ENCODE measurements at places on chromosomes 1 and 21.

GRCh38 chr1:178571807-178572206 lies 58.9 kb downstream of the TEX35 start:
- no peak for DNase-seq

DNA sequence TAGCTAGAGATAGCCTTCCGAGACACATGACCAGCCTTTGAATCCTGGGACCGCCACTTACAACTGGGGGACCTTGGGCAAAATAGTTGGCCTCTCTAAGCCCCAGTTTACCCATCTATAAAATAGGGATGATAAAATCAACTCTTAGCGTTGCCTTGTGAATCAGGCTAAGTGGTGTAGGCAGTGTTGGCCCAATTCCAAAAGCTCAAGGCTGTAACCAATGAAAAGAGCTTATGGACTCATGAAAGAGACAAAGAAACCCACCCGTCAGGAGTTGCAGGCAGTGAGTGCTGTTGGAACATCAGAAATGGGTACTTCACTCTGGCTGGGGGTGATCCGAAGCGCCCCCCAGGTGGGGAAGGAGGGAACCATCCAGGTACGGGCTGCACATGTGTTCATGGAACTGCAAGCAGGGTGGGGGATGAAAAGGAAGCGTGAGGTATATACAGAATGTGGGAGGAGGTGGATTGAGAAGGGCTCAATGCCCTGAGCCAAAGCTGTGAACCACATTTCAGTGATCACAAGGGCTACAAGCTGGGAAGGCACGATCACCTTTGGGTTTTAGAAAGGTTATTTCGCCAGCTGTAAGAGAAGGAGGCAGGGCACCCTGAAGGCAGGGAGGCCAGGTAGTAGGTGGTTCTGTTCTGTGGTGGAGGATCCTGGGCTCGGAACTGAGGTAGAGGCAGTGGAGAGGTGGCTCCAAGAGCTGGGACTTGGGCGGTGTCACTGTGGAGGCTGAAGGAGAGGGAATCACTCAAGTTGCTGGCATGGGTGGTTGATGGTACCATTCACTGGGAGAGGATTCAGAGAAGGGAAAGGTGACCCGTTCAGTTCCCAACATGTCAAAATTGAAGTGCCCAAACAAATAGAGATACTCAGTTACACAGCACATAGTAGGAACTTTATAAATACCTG lies 11.4 kb upstream of the KIAA1614 start:
- no peak for DNase-seq

GRCh38 chr1:96707023-96707422 lies 14.6 kb upstream of the PTBP2 start:
- DNase-seq = no peak

DNA sequence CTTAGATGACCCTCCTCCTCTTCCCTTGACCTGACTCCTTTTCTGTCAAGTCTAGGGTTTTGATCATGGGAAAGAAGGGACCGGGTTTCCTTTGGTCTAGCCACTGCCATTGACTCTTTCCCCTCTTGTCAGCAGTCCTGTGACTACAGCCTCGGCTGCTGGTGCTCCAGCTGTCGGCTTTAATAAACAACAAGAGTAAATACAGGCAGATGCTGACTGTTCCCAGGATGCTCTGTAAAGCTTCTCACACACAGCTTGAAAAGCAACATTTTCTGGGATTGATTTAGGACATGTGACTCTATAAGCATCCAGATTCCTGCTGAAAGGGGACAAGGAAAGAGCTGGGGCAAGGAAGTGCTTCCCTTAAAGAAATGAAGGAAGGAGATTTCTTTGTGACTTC lies 53.5 kb upstream of the CTTNBP2NL start:
- DNase-seq = no peak

GRCh38 chr1:233505130-233505529 lies 108.8 kb upstream of the KCNK1 start:
- no peak for DNase-seq

DNA sequence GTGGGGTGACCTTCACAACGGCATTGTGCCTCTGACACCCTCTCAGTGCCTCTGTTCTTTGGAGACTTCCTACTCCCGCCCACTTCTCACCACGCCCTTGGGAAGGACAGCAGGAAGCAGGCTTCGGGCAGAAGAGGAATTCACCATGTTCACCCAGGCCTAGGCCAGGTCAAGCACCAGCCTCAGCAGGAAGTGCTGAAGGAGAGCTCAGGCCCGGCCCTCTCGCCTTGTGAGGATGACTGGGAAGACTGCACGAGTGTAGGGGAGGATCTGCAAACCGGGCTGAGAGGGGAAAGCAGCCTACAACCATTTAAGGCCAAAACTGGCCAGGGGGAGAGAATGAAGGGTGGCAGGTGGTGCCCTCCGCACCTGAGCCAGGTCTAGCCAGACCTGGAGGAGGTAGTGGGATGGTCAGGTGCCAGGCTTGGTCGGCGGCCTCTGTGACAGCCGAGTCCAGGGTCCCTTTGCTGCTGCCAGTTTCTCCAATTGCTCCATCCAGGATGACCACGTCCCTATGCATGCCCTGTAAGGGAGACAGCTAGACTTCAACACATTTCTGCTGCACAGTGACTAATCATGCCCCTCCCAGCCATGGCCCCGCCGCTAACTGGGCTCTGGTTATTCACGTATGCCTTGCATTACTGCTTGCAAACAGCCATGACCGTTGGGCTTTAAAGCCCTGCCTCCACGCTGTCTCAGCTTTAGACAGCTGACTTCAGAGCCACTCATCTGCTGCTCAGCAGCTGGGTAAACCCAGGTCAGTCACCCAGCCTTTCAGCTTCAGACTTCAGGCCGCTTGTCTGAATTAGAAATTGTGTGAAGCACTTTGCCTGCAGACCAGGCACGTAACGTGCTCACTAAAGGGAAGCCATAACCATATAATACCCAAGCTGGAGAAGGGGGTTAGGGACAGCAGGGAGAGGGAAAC lies 8.9 kb downstream of the MRTO4 start:
- DNase-seq = no peak

- DNase-seq = no peak
Observed at GRCh38 chr1:39977202-39977601, 22.3 kb downstream of the MFSD2A start.

DNA sequence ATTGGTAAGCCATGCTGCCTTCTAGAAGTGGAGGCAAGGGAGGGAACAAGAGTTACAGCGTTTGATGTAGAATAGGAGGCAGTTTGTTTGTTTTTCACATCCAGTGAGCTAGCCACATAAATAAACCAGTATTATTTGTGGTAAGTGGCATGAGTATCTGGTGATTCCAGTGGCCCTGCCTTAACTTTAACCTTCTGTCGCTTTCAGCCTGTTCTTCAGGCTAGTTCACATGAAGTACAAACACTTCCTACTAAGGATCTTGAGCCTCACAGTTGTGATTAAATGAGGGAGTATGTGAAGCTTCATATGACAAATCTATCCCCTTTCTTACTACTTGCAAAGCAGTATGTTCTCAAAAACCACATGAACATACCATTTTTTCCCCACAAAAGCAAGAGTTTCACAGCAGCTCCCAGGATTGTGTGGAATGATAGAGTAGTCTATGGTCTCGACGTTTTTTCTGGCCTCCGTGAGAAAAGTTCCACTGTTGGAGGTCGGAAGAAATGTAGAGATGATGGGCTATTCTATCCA lies 59.5 kb downstream of the PHACTR4 start:
- DNase-seq = no peak

DNA sequence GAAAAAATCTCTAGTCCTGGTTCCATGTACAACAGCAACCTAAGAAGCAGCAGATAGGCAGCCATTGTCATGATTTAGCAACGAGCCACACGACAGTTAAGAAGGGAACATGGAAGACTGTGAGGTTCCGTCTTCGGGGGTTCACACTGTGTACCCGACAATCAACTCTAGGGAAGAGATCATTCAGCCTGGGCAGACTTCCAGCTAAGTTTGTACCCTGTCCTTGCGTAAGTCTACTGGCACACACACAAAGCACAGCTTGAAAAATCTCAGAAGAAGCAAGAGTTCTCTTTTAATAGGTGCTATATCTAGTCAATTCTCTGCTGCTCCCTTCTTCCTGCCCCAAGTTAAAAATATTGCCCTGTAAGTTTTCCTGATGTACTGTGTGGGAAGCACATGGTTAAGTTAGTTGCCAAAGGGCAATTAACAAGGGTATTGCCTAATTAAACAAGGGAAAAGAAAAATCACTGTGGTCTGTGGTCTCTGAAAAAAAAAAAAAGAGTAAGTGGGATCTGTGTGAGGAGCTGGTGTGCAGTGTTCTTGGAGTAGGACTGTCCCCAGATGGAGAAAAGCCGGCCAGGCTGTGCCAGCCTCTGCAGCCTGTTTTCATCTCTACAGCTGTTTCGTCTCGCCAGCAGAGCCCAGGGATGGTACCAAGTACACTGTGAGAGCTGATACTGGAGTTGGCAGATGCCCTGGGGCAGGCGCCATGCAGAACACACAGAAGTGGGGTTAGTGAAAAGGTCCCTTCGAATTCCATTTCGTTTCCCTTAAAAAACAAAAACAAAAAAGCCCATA lies 6.4 kb upstream of the MYBPHL start:
- DNase-seq = no peak

DNA sequence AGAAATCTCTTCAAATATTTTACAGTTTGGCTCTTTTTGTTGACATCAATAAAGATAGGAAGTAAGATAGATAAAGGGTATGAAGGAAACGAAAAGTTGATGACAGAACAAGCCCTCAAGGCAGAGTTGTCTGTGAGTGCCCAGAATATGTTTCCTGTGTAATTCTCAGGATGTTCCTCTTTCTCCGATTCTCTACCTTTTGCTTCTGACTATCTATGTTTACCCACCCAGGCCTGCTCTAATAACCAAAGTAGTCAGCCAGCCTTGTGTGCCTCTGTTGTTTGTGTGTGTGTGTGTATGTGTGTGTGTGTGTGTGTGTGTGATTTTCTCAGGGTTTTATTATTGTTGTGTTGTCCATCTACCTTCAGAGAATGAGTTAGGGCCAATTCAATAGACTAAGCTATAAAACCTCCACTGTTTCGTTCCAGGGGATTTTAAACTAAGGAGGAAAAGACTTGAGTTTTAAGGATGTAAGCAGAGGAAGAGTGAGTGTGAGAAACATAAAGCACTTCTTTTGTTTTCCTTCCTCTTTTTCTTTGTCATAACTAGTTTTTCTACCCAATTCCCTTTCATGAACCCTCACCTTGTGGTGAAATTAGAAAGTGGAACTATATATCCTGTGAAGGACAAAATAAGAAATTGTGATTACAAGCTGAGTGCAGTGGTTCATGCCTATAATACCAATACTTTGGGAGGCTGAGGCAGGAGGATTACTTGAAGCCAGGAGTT lies 627.4 kb upstream of the NR5A2 start:
- DNase-seq = no peak

DNA sequence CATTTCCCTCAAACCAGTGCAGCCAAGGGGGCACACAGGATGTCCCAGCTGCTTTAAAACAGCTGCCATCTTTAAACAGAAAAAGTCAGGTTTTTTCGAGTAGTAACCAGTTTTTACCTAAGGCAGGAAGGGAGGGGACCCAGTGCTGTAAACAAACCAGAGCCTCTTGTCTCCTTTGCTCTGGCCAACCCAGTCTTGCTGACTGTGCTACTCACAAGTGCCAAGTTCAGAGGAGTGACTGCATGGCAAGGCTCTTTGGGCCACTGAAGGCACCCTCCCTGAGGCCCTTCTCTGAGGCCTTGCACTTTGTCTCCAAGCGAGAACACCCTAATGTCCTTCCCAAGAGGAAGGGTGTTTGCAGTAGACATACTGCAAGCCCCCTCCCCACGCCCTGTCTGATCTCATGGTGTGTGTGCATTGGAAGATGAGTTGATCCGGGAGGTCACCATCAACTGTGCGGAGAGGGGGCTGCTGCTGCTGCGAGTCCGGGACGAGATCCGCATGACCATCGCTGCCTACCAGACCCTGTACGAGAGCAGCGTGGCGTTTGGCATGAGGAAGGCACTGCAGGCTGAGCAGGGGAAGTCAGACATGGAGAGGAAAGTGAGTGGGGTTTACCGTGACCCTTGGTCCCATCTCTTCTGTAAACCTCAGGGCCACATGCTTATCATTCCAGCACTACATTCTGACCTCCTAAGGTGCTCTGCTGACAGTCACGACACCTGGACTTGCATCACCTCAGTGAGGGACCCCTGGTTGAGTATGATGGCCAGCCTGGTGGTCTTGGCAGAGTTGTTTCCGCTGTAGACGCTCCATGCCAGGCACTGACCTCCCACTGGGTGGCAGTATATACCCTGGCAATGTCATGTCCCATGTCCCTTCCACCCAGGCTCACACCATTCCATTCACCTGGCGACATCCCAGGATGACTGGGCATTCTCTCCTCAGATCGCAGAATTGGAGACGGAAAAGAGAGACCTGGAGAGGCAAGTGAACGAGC lies 4.7 kb downstream of the DNALI1 start:
- peak; percentile 52 for DNase-seq

DNA sequence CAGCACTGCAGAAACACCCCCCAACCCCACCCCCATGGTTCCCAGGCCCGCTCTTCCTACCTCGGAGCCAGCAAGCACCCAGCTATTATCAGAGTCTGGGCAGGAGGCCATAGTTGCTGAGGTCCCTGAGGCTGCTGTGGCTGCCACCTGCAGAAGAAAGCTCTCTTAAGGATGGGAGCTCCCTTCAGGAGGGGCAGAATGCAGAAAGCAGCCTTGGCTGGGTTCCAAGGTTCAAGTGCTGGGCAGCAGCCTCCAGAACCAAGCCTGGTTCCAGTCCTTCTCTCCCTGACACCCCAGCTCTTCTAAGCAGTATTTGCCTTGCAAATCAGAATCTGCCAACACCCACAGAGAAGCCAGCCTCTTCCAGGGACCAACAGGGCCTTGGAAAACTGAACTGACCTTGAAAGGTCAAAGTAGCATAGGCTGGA lies 2.3 kb downstream of the PBXIP1 start:
- no peak for DNase-seq

- DNase-seq = no peak
Observed at GRCh38 chr1:235112297-235113182, 16.1 kb downstream of the TOMM20 start.

DNA sequence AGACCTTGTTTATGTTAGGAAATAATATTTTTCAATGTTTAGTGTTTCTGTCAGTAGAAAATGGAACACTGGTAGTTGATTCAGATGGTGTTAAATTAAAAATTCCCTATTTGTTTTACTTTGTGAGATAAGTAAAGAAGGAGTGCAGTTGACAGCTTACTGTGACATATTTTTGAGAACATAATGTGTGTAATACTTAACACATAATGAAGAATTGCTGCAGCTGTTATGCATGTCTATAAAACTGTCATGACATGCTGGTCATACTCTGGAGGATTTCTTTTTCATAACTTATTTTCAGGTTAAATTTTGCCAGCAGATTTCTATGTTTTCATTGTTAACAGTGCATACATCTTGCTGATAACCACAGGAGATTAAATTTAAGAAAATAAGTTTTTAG lies 296.1 kb downstream of the CTH start:
- DNase-seq = no peak

DNA sequence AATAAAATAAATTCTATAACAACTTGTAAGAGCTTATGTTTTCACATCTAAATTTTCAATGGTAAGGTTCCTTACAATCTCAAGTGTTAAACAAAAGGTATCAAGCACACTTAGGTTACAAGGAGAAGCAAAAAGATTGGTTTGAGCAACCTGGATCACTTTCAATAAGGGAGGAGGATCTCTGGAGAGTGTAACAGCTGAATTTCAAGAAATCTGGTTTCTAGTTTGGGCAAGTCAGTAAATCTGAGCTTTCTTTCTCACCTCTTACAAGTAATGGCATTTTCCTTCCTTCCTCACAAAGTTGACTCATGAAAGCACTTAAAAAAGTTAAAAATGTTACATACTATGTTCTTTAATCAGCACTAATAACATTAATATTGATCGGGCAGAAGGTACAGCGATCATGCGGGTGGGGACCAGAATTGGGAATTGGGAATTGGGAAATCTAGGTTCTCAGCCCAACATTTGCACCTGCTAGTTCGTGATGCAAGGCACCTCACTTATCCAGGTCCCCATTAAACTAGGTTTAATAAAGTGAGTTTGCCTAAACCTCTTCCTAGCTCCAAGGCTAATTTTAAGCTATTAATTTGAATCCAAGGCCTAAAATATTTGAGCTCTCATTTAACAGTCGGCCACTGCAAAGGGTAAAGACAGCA lies 3.1 kb downstream of the NUCKS1 start:
- DNase-seq = no peak

Measured in activated T-cell treated with anti-CD3 and anti-CD28 coated beads, Interleukin-2, amount 50 U/mL, for 72 hours (primary cell).